Renal cortex interstitium (tissue), 15 donors: ENCODE measurements at places on chromosomes 2 and 18.

DNA sequence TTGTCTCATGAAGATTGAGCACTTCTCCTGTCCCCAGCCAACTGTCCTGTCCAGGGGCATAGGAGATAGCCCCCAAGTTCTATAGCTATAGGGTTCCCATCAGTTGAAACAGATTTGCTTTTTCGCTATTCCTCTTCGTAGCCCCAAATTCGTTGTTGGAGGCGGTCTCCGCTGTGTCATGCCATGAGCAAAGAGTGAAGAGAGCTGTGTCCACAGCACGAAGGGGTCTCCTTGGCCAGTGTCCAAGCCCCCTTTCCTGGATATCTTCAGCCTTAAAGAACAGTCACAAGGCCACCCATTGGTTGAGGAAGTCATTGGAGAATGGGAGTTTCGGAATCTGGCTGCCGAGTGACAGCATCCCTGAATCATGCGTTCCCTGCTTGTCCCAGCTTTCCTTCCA is 21.0 kb downstream of the IGFBP5 start:
- DNase-seq: no peak

DNA sequence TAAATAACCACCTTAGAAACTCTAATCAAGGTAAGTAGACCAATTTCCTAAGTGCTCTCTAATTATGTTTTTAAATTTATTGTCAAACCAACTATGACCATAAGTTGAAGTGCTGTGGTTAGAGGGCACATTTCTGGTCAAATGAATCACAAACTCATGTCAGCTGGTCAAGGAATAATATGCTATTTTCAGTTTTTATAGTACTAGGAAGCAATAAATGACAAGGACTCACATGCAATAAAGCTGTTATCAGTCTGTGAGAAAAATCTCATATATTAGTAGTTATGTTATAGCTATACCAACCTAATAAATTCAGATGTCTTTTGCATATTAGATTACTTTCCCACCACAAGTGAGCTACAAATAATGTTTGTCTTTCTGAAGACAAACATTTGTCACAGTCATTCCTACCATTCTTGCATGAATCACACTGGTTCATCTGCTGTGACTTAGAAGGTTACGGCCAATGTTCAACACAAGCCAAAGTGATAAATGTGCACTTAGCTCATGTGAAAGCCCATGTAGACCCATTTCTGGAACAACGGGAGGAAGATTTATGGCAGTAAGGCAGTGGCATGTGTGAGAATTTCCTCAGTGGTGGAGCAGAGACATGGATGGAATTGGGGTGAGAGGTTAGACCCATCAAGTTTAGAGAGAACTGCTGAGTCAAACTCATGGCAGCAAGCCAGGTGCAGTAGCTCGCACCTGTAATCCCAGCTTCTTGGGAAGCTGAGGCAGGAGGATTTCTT is 27.4 kb upstream of the CCNYL1 start:
- DNase-seq: no peak

DNA sequence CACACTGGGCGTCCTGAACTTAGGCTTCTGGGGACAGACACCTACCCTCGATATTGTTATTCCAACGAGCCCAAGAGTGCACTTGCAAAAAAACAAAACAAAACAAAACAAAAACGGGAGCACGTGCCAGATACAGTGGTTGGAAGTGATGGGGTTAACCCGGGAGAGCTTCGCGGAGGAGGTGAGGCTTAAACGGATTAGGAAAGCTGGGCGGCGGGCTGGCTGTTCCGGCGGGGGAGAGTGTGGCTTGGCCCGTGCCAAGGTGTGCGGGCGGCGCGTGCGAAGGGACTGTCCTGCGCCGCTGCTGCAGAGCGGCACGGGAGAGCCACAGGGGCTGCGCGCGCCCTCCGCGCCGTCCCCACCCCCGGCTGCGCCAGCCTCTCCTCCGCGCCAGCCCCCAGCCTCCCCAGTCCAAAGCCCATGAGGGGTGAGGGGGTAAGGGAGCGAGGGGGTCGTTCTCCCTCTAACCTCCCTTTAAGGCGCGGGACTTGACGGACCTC is 1.5 kb upstream of the SLC30A3 start:
- no peak for DNase-seq

DNA sequence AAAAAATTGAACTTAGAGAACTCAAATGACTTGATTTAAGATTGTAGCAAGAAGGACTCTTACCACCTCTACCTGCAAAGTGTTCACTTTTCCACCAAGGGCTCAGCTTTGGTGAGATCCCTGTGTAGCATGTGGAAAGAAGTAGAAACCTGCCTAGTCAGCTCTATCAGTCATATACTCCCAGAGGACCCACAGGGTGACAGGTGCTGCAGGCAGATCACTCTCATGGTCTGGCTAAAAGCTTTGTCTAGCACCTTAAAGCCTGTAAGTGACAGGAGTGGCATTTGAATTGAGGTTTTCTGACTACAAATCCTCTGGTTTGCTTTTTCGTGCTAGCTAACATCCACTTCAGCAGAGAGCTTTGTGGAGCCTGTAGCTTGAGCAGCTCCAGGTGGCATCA is 18.7 kb upstream of the NEMP2 start:
- DNase-seq: no peak

- DNase-seq: no peak
These were observed 91.1 kb downstream of the TTC32 start for GRCh38 chr2:19810637-19811036.

- no peak for DNase-seq
These were observed 2.7 kb downstream of the TNP1 start for GRCh38 chr2:216857131-216857550.

- no peak for DNase-seq
These were observed 13.0 kb upstream of the ARHGAP25 start for GRCh38 chr2:68721482-68722101.

GRCh38 chr2:173715441-173715840 is 249.7 kb downstream of the SP3 start:
- no peak for DNase-seq

- no peak for DNase-seq
These were observed 51.3 kb upstream of the CD302 start for GRCh38 chr2:159849160-159849813.

GRCh38 chr18:61286867-61287266 is 46.4 kb upstream of the CDH20 start:
- no peak for DNase-seq

- no peak for DNase-seq
These were observed 21.6 kb downstream of the KIF1A start for GRCh38 chr2:240798327-240798905.

DNA sequence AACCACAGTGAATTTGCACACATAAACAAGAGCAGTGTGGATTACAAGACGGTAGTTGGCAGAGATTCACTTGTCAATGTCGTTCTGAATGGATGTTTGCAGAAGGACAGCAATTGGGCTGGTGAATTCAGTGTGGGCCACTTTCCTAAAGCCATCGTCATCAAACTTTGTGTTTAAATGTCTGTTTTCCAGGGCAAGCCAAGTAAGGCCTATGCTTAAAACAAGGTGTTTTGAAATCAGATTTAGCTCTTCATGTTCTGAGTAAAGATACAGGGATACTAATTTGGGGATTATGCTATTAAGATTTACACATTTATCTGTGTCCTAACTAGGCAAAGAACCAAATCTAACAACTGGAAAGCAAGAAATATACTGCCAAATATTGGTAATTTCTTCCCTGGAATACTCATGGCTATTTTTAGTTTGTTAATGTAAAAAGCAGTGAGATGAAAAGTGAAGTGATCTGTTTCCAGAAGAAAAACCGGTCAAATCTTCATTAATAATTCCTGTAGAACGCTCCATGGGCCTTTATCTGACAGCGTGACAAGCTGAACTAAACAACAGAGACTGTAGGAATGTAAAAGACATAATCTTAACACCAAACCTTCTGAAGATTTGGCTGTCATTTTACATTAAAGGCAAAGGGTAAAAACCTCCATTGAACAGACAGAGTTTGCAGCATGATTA is 175.7 kb downstream of the ICOS start:
- no peak for DNase-seq

- DNase-seq: no peak
These were observed 3.6 kb upstream of the KCNJ3 start for GRCh38 chr2:154694881-154695280.

DNA sequence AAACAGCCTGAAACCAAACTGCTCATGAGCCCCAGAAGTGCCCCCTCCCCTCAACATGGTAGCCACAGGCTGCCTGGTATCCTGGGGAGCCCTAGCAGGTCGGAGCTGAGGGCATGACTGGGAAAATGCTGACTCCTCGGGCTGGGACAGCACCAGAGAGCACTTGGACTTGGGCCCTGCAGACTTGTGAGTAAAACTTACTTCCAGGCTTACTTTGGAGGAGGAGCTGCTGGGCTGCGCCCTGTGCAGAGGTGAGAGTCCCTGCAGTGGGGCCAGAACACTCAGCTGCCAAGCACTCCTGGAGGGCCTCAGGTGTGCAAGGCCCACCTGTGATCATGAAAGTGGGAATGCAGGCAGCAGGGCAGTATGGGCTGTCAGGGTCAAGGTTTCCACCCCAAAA is 119.4 kb downstream of the SEPTIN10 start:
- no peak for DNase-seq

DNA sequence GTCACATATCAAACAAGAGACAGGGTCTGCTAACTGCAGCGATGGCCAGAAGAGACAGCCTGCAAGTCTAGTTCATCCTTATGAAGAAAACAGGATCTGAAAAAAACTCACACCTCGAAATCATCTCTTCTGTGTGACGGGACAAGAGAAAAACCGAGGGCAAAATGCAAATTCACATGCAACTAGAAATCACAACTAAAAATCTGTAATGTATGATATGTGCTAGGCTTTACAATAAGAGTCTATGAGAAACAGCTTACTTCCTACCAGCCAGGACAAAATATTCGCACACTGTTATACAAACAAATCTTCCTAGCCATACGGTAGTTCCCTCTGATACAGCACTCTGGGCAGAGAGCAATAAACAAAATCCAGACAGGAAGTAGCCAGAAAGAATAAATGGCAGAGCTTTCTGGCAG is 48.8 kb downstream of the ANKRD44 start:
- DNase-seq: no peak

DNA sequence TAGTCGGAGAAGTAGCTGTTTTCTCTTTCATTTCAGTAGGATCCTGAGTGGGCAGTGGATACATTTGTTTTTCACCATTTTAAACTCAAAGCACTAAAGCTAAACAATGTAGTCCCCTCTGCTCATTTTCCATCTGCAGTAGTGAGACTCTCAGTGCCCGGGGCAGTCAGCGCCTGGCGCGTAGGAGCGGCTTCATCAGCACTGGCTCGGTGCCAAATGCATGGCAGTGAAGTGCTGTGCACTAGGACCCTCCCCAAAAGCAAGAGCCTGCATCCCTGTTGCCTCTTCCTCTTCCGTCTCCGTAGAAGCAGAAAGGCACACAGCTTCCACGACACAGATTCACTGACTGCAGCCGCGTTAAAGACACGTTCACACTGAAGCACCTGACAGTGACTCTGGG is 19.0 kb upstream of the ESPNL start:
- no peak for DNase-seq

DNA sequence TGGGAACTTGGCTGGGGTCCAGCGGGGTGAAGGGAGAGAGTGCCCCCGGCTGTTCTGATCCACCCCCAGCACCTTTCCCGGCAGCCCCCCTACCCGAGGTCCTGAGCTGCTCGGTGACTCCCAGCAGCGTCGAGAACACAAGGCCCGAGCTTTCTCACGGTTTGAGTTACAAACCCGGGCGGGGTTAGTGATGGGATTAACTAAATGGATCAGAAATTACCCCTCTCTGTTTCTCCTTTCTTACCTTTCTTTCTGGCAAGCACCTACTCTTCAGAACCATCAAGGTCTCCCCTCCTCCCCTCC is 139.4 kb upstream of the GPC1 start:
- DNase-seq: no peak

GRCh38 chr18:32595832-32596231 is 125.2 kb upstream of the GAREM1 start:
- DNase-seq: no peak

GRCh38 chr2:221100467-221101089 is 471.5 kb downstream of the EPHA4 start:
- DNase-seq: no peak

DNA sequence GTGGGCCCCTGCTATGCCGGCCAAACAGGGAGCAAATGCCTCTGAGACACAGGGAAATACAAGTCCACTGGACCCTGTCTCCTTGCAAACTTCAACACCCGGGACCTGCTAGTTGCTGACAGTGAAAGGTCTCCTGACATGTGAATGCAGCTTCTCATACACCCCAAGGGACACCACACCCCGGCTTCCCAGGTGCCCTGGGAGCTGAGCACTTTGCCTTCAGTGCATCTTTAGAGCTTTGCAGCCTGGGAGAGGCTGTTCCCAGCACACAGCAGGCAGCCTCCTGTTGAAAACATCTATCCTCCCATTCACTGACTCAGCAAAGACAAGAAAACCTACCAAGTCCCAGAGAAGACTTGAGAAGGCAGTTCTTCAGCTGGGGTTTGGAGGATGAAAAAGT is 143.4 kb downstream of the COL6A3 start:
- no peak for DNase-seq

DNA sequence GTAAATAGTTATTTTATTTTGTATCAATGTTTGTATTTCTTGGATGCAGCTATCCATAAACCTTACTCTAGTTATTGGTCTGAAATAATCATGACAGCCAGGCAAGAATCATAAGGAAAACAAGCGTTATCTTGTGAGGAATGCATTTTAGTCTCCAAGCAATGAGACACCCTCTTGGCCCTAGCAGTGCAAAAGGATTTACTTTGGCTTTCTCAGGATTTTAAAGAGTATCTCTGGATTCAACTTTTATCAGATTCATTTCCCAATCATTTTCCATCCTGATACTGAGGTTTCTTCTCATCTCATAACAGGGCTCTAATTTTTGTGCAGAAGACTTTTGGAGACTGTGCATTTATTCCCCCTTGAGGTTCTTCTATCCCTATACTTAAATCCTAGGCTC is 480.8 kb downstream of the TMX3 start:
- DNase-seq: no peak

- DNase-seq: no peak
These were observed 50.9 kb upstream of the SMAD2 start for GRCh38 chr18:47981320-47981719.

DNA sequence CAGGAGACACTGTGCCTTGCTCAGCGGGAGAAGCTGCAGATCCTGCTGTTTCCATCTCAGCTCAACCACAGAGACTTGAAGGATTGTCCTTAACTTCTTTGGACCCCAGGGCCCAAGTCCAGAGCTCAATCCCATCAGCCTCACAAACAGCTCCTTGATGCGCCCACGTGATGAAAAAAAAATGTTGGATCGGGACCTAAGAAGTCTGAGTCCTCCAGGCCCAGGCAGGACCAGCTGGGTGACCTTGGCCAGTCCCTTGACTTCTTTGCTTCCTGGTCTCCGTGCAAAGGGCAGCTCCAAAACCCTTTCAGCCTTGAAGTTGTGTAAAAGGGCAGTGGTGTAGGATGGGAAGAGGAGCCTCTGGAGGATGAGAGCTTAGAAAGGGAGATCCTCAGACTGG is 175.5 kb downstream of the ZFP36L2 start:
- DNase-seq: no peak

GRCh38 chr2:65554765-65555591 is 122.6 kb upstream of the SPRED2 start:
- DNase-seq: no peak

- no peak for DNase-seq
These were observed 184.4 kb downstream of the TNS1 start for GRCh38 chr2:217818293-217818850.

- no peak for DNase-seq
These were observed 246.0 kb downstream of the KLHL29 start for GRCh38 chr2:23630961-23631360.
